Neural progenitor cell (in vitro differentiated cells): ENCODE measurements at places on chromosomes 6 and 20.

DNA sequence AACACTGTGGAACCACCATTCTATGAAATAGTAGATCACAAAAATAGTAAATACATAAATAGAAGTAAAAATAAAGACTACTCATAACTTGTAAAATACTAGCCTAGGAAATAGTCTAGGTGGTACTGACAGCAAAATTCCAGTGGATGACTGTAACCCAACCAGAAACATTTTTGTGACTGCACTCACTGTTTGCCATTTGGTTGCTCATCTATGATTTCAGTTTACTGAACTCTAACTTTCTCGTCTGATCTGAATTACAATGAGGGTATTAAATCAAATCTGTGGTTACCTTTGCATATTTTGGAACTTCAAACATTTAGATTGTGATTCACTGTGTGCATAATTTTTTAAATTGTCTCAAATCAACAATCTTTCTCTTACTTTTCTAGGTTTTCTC is 151.1 kb downstream of the KHDC1L start:
- DNase-seq = no peak

- DNase-seq = peak; percentile 44
Observed at GRCh38 chr6:106360989-106361430, 493 bp downstream of the CRYBG1 start.

DNA sequence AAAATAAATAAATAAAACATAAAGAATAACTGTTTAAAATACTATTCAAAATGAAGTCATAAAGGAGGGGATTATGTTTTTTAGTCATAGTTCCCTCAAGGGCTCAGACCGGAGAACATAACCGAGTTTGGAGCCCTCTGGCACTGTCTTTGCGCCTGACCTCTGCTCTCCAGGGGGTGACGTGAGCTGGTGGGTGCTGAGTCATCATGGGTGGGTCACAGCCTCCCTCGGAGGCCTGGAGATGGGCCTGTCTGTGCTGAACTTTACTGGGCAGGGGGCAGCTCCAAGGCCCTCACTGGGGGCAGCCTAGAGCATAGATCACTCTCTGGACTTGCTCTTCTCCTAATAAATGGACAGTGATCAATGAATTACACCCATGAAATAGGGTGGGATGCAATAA is 3.1 kb upstream of the MAVS start:
- no peak for DNase-seq

DNA sequence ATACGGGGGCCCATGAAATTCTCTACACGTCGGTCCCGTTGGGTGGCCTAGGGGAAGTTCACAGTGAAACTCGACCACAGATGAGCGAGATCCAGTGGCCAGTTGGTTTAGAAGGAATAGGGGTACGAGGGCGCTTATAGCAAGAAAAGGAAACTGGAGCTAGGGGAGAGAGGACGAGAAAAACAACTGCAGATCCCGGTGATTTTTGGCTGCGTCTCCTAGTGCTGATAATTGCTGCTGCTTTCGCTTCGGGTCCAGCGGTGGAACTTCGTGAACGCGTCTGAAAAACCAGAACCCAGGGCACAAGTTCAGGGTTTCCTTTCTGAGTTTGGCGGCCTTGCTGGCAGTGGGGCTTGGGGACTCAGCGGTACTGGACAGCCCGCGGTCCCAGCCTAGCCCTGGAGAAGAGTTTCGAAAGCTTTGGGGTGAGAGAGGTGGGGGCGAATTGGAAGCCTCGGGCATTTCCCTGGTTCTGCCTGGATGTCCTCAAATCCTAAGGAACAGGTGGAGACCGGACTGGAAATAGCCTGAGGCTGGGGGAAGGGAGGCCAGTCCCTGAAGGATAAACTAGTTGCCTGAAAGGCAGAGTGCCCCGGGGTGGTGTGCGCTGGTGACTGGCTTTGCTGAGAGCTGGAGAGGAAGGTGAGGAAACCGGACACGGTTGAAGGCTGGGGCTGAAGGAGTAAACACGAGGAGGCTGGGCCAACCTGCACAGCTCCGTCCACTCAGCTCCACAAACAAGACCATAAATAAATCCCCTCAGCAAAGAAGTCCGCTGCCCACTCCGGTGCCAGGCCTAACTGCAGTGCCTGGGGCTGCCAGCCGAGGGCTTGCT is 793 bp downstream of the GMPR start:
- peak; percentile 46 for DNase-seq

- peak; percentile 78 for DNase-seq
Observed at GRCh38 chr6:46134216-46134615, 4.4 kb downstream of the ENPP4 start.

- no peak for DNase-seq
Observed at GRCh38 chr6:119463081-119463626, 113.6 kb upstream of the MAN1A1 start.

DNA sequence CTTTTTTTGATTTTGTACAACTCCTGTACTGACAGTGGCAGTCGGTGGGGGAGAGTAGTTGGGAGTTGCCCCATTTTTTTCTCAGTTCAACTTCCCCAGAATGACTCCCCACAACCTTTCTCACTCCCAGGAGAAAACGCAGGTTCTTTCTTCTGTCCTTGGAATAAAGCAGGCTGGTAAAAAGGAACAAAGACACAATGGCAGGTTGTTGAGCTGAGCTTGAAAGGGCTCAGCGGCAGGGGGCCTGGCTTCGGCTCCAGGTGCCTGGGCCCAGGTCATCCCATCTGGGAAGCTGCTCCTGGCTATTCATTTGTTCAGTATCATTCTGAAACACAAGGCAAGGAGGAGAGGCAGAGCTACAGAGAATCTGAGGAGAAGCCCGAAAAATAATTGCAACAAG is 46.2 kb downstream of the PROKR2 start:
- DNase-seq = peak; percentile 57

GRCh38 chr20:37282556-37282955 is 6.9 kb upstream of the MANBAL start:
- peak; percentile 43 for DNase-seq

- DNase-seq = no peak
Observed at GRCh38 chr6:159100395-159101182, 55.8 kb upstream of the TAGAP start.

DNA sequence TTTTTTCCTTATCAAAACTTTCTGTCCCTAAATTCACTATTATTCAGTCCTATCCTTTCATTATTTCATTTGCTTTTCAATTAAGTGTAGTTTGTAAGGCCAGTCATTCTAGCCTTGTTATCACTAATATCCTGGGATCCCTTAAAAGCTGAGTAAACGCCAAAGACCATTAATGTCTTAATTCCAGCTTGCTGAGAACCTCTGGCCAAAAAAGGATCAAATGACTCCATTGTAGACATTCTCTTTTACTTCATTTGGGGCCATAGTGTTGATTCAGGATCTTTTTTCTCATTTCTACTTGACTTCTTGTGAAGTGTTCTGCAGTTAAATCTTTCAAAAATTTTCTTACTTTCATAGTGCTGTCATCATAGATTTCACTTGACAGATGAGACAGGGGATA is 379.7 kb downstream of the LAMA2 start:
- no peak for DNase-seq

DNA sequence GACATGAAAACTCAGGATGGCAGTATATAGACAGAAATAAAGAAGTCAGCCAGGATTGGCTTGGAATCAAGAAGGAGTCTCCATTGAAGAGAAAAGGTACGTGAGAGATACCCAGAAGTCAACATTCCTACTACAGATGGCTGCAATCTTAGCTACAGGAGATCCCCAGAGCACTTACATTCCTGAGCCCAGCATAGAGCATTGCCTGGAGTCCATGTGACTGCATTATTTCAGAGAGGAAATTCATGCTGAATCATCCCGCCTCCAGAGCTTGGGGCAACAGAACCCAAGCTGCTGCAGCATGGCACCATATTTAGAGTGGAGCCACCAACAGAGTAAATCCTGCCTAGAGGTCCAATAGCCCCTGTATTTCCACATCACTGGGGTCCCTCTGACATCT is 125.0 kb upstream of the GRIK2 start:
- no peak for DNase-seq

DNA sequence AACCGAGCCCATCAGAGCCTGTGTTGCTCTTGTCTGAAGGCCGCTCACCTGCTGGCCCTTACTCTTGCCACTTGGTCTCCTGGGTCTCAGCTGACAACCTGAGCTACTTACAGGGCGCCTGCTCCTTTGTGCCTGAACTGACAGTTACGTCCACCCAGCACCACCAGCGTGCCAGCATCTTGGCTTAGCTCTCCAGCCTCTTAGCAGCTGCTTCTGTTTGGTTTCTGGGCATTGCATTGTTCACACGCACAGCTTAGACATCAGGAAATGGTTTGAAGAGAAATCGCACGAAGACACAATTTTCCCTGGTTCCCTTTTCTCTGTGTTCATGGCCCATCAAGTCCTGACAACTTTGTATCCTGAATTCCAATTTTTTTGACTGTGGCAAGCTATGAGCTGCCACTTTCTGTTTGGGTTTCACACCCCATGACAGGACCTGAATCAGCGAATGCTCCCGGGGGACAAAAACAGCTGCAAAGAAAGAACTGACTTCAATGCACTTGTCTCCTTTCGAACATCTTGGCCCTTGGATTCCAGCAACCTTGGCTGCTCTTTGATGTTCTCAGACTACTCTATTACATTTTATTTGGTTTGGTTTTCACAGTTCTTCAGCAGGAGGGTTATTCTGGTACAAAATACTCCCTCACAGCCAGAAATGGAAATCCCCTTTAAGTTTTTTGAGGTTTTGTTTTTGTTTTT is 45.2 kb upstream of the LY86 start:
- no peak for DNase-seq

GRCh38 chr6:108027594-108027993 is 46.9 kb downstream of the OSTM1 start:
- no peak for DNase-seq

GRCh38 chr6:169858293-169858934 is 107.0 kb downstream of the ERMARD start:
- no peak for DNase-seq

GRCh38 chr6:36947570-36948351 is 6.8 kb upstream of the PI16 start:
- peak; percentile 51 for DNase-seq

- no peak for DNase-seq
Observed at GRCh38 chr20:19449051-19449450, 236.6 kb downstream of the SLC24A3 start.

DNA sequence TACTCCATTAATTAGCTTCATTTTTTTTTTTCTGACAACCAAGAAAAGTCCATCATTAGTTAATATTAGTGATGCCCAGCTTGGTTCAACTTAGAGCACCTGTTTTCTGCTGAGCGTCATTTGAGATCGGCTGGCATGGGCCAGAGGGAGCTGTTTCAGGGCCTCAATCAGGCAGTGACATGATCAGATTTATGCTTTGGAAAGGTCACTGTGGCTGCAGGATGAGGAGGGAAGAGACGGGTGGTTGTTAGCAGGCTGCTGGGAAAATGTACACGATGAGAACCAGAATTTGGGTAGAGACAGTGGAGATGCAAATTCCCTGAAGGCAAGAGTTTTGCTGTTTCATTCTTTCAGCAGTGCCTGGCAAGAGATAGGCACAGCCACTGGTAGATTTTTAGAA is 4.4 kb upstream of the STX16 start:
- DNase-seq = no peak
